Left renal pelvis (tissue), 4 donors: ENCODE measurements at places on chromosomes 4 and X. TPM values are rescaled to one million over a fixed set of nuclear protein-coding genes. Genes with fewer than 3 reads are reported as not detected.

GRCh38 chr4:29005838-29006237 lies 1714.3 kb upstream of the PCDH7 start:
- DNase-seq: no peak

DNA sequence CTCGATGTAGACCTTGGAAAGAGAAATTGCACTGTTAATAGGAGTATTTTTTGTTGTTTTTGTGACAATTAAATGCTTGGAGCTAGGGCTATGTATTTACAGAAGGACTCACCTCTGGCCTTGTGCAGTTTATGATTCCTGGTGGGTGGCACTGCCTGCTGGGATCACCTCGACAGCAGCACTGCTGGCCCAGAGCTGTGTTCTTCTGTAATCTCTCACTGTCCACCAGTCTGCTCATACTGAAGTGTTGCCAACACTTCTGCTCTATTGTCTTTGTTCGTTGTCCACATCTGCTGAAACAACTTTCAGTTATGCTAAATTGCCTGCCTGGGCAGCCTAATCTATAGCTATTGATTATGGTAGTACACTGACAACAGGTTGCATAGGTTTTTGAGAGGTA lies 194.4 kb upstream of the ANK2 start:
- DNase-seq: no peak

GRCh38 chr4:145613566-145614232 lies 5.5 kb upstream of the MMAA start:
- no peak for DNase-seq

GRCh38 chr4:152965611-152966010 lies 29.5 kb downstream of the FHDC1 start:
- DNase-seq: no peak

DNA sequence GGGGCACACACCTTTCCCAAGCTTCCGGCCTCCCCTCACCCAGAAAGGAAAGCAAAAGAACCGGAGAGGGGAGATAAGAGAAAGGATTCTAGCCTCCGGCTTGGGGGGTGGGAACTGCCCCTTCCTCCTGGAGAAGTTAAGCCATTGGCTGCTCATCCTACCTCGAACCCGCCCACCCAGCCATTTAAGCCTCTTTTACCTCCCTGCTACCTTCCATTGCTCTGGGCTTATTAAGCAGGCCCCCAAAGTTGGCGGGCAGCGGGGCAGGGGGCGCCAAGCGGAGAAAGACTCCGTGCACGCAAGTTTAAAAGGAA lies 2.3 kb downstream of the MAML3 start:
- DNase-seq: peak; percentile 87

- DNase-seq: no peak
These were observed 63.7 kb upstream of the RPL34 start for GRCh38 chr4:108556588-108557200.

GRCh38 chr4:20151436-20151835 lies 100.3 kb upstream of the SLIT2 start:
- no peak for DNase-seq

GRCh38 chrX:120768254-120768653 lies 107.4 kb downstream of the CT47B1 start:
- DNase-seq: no peak

GRCh38 chr4:187357045-187357643 lies 633.5 kb upstream of the FAT1 start:
- DNase-seq: no peak

DNA sequence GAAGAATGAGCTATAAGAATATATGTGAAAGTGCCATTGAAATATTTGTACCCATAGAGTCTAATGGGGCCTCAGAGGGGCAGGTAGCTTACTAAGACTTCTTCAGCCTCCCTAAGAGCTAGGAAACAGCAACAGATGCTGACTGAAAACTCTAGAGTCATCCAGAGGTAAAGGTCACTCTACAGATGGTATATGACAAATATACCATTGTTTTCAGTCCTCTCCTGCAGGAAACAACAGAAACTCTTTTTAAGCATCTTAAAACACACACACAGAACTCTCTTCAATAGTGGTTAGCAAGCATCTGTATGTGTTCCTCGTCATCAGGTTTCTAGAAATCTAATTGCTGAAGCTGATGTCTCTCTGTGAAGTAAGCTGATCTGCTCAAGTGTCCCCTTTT lies 313.8 kb upstream of the GATB start:
- DNase-seq: no peak

DNA sequence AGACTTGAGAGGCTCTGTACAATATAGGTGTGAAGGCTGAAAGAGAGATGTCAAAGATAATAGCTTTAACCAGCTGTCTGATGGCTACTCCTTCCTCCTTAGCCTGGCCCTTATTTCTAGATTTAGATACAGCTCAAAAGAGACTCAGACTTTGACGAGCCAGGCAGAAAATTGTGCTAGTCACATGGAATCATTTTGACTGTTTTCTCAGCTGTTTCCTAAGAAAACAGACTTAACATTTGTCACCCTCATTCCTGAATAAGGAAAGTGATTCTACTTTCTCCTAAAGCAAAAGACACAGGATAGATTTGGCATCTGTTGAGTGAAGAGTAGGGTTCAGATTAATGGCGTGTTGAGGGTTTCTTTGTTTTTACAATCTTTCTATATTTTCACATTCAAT lies 340.7 kb downstream of the DHX15 start:
- DNase-seq: no peak

DNA sequence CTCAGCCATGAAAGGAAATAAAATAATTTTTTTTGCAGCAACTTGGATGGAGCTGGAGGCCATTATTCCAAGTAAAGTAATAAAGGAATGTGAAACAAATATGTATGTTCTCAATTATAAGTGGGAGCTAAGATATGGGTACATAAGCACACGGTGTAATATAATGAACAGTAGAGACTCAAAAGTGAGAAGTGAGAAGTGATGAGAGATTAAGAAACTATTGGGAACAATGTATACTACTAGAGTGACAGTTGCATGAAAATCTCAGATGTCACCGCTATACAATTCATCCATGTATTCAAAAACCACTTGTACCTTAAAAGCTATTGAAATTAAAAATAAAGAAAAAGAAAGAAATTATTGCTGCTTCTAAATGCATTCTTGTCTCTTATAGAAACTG lies 182.9 kb upstream of the TACR3 start:
- DNase-seq: no peak

GRCh38 chr4:77454858-77455257 lies 150.8 kb upstream of the CXCL13 start:
- DNase-seq: no peak

- DNase-seq: no peak
These were observed 54.4 kb downstream of the KLHL13 start for GRCh38 chrX:118062048-118062789.

DNA sequence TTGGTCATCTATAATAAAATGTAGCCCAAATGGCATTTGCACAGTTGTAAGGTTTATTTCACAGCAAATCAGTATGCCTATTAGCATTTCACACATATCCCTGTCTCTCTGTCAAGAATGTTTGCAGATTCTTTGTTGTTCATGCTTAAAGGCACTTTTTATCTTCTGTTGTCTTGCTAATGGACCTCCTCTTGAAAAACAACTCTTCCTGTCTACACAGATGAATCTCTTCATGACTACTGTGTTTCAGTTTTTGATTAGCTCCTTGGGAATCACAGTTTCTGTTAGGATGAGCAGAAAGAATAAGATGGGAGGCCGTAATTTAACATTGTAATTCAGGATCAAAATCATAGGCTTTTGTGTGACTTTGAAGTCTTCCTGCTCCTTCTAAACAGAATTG lies 35.5 kb upstream of the SLC4A4 start:
- DNase-seq: no peak

- no peak for DNase-seq
These were observed 43.1 kb downstream of the CXXC4 start for GRCh38 chr4:104451573-104451972.

- no peak for DNase-seq
These were observed 70.3 kb upstream of the IQCM start for GRCh38 chr4:149885896-149886295.

DNA sequence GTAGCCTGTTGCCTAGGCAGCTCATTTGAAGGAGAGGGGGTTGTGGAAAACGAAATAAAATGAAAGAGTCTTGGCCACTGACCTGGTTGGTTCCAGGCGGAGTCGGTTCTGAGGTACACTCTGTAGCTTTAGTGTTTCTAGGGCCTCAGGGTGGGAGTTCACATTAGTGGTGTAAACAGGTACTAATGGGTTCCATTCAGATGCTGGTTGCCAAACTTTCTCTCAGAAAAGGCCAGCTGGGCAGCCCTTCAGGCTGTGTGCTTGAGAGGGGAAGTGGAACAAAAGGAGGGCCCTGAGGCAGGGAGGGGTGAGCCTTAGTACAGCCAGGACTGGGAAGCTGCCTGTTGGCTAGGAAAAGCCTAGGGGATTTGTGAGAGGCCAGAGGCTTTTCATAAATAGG lies 24.8 kb downstream of the NHSL2 start:
- DNase-seq: no peak

GRCh38 chrX:2546496-2546895 lies 45.7 kb upstream of the DHRSX start:
- DNase-seq: no peak

DNA sequence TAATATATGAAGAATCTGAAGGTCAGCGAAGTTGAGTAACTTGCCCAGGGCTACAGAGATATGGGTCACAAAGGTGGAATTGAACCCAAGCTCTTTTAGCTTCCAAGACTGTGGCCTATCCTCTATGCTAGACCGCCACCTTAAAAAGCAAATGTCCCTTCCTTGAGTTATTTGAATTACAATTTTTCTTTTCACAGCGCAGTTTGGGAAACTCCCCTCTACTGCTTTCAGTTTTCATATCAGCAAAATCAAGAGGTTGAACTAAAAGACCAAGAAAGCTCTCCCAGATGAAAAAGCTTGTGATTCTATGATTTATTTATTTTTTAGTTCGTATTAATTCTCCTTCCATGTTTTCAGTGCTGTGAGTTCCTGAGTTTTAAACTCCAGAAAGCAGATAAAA lies 174.5 kb upstream of the C1QTNF7 start:
- no peak for DNase-seq

GRCh38 chr4:12186526-12186925 lies 757.8 kb upstream of the HS3ST1 start:
- DNase-seq: no peak

GRCh38 chr4:54067166-54067565 lies 2.8 kb upstream of the CHIC2 start:
- no peak for DNase-seq

DNA sequence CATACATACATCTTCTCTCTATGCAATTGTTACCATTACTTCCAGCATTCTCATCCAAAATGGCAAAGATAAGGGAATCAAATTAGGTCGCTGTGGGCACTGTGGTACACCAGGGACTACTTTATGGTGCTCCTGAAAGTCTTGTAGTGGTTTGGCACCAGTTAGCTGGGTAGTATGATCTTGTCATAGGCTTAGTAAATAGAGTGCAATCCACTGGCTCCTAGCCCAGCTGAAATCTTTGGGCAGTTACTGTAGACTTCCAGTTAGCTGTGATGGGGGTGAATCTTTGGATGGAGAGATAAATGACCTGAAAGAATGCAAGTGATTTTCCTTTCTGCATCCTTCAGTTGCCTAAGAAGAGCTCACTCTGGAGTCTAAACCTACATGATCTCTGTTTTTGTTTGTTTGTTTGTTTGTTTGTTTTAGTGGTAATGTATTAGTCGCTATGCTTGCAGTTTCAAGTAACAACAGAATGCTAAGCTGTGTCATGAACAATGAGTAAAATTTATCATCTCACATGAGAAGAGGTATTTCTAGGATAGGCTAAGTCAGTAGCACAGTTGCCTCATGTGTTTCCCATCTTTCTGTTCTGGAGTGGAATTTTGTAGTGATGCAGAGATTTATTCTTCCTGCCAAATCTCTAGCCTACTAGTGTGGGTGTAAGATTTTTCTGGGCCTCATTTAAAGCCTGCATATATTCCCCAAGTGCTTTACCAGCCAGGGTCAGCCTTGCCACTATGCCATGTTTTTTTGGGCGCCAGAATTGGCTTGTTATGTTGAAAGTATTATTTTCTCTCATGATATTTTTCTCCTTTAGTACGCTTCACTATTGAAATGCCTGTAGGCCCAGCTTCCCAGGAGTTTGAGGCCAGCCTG lies 24.2 kb downstream of the HERC3 start:
- no peak for DNase-seq

DNA sequence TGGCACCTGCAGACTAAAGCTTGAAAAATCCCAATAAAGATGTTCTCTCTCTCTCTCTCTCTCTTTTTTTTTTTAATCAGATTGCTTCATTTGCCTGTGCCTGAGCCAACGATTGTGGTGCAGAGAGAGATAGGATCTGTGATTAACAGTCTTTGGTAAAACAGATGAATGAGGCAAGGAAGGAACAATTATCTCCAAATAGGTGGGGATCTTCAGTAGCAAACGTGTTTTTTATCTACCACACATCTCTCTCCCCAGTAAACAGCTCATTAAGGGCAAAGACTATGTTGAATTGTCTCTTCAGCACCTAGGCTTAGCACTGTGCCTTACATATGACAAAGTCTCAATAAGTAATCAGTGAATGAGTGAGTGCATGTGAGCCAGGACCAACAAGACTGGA lies 96.3 kb downstream of the SMIM20 start:
- DNase-seq: no peak

GRCh38 chr4:90543419-90544170 lies 416.4 kb downstream of the CCSER1 start:
- no peak for DNase-seq

- DNase-seq: no peak
These were observed 129.3 kb downstream of the TMA16 start for GRCh38 chr4:163623787-163624186.

DNA sequence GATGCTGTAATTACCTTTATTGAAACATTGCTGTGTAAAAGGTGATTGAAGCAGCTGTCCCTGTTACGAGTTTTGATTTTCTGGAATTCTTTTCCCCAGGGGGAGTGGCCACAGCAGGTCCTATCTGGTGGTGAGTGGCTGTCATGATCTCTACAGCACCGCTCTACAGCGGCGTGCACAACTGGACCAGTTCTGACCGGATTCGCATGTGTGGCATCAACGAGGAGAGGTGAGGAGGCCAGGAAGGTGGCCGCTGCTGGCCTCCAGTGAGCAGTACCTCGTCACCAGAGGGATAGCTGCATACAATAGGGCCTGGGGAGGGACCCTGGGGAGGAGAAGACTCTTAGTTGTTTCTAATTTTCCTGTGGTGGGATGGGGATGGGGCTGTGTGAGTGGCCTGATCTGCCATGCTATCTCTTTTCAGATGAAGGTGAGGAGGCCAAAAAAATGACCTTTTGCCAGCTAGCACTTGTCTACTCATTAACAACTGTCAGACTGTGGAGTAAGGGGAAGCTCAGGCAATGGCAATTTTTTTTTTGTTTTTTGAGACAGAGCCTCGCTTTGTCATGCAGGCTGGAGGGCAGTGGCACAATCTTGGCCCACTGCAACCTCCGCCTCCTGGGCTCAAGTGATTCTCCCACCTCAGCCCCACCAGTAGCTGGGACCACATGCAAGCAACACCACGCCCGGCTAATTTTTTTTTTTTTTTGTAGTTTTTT lies 22.8 kb downstream of the BCORL1 start:
- DNase-seq: no peak

COL25A1 gene
- polyA plus RNA-seq: 18.6 TPM

MAOA gene
- polyA plus RNA-seq: 21.1 TPM

CXXC4 gene
- polyA plus RNA-seq: 9.6 TPM

TMEM164 gene
- 38.0 TPM for polyA plus RNA-seq

RNF212 gene
- 10.5 TPM for polyA plus RNA-seq

SCD5 gene
- polyA plus RNA-seq: 33.7 TPM

AMER1 gene
- 8.4 TPM for polyA plus RNA-seq

SPANXA1 gene
- polyA plus RNA-seq: not detected

F9 gene
- polyA plus RNA-seq: not detected

PSAPL1 gene
- not detected for polyA plus RNA-seq
